Stimulated activated CD8-positive, alpha-beta memory T cell treated with anti-CD3 and anti-CD28 coated beads, Interleukin-4, amount 100 ng/mL, for 24 hours (primary cell): ENCODE measurements at places on chromosomes 12 and 14.

DNA sequence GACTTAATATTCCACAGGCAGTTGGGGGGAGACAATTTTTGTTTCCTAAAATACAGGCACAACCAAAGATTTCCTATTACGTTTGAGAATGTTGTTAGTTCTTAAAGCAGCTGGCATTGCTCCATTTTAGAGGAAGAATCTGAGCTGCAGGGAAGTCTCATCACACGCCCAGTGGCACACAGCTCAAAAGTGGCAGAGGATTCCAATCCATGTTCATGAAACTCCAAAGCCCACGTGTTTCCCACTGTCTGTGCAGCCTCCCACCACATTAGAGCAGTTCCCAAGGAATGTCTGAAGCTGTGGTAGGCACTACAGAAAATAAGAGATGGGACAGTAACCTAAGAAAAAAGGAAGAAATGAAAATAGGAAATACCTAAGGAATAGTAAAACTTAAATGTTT, 6.1 kb upstream of the IL26 start:
- no peak for DNase-seq

- no peak for DNase-seq
Measured at GRCh38 chr14:104517426-104517825, 62.1 kb upstream of the C14orf180 start.

DNA sequence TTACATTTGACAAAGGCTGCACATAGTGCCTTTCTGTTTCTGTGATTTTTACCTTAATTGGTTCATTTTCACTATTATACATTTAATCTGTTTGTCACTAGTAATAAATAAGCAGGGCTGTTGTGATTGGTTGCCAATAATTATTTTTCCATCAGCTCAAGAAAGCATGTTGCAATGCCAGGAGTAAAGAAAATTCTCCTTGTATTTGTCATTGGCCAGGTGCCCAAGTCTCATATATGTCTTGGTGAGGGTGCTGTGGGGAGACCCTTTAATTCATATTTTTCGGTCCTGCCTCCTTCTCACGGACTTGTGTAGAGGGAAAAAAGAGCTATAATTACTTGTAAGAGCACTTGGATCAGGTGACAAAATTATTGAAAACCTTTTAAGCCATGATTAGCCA, 108.0 kb downstream of the KITLG start:
- DNase-seq: no peak

DNA sequence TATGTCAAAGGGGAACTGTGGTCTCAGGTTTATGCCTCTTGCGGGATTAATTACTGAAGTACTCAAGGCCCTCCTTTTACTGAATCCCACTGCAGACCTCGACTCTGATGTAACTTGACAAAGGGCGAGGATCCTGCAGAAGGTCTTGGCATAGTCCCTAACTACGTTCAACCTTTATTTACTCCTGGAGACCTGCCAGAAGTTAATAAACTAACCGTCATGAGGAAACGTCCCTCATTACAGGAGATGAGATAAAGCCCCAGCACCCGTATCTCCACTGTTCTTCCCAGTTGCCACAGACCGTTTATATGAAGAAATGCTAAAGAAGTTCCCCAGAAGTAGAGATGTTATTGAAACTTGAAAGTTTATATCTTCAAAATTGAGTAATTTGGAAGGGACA, 190.9 kb downstream of the ETV6 start:
- no peak for DNase-seq

- DNase-seq: no peak
Measured at GRCh38 chr12:94157981-94158411, 9.6 kb downstream of the PLXNC1 start.

- no peak for DNase-seq
Measured at GRCh38 chr14:76551906-76552305, 176.0 kb downstream of the ESRRB start.

- no peak for DNase-seq
Measured at GRCh38 chr14:42149609-42150261, 543.1 kb downstream of the LRFN5 start.

DNA sequence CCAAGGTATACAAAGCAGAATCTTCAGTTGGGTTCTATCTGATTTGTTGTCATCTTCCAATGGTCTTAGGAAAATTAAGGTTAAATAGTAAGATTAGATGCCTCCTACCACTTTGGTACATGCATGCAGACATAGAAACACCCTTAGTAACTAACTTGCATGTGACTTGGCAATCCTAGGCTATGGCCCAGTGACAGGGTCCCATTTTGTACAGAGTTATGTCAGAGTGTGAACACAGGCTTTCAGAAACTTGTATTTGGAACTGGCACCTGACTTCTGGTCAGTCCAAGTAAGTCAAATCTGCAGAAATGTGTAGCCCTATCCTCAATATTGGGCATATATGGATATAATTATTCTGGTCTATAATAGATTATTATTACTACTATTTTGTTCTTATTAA, 53.1 kb downstream of the DAD1 start:
- no peak for DNase-seq

- no peak for DNase-seq
Measured at GRCh38 chr14:75428230-75429104, 645 bp downstream of the JDP2 start.

- DNase-seq: no peak
Measured at GRCh38 chr12:18868717-18869116, 130.8 kb downstream of the CAPZA3 start.

- DNase-seq: no peak
Measured at GRCh38 chr14:20557212-20557542, 3.7 kb downstream of the RNASE9 start.

GRCh38 chr12:117282490-117282889, 78.9 kb downstream of the NOS1 start:
- DNase-seq: no peak

DNA sequence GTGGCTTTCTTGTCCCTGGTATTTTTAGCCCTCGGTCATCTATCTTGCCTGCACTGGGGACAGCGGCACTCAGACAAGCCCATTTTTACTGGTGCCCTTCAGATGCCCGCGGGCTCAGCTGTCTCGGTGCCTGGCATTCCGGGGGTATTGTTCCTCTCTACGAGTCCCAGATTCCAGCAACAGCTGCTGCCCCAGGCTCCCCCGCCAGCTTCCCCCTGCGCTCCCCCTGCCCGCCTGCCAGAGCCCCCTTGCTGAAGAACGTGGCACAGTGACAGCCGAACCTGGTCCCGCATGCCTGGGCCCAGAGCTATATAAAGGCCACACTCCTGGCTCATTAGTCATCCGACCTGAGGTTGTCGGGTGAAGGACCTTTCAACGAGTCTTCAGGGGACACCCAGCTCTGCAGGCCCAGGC, 10.9 kb upstream of the MYL2 start:
- no peak for DNase-seq

- DNase-seq: no peak
Measured at GRCh38 chr12:71566655-71567054, 97.0 kb downstream of the ZFC3H1 start.

GRCh38 chr12:54051026-54051842, 2.4 kb upstream of the HOXC4 start:
- no peak for DNase-seq

- no peak for DNase-seq
Measured at GRCh38 chr12:42785944-42786343, 196.4 kb upstream of the PRICKLE1 start.

GRCh38 chr12:185576-185955, 28.4 kb downstream of the SLC6A12 start:
- DNase-seq: no peak

DNA sequence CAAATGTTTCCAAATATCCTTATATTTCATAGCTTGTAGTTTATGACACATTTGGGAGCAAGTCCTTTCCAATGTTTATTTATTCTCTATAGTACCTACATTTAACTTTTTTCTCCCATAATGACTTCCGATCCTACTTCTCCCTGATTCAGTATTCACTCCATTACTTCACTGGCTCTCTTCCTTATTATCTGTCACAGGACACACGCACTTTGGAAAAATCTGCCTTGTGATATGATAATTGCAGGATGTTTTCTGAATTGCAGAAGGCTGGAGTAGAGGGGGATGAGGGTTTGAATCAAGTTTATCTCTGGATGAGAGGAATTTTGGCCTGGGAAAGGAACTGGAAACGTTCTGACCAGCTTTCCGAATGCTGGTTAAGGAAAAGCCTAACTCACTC, 75.0 kb downstream of the HMGA2 start:
- DNase-seq: no peak

- DNase-seq: no peak
Measured at GRCh38 chr12:120139958-120140357, 23.4 kb upstream of the RAB35 start.
